ENCODE measurements at places on chromosomes 5 and 9. TPM values are rescaled to one million over a fixed set of nuclear protein-coding genes. Genes with fewer than 3 reads are reported as not detected.

DNA sequence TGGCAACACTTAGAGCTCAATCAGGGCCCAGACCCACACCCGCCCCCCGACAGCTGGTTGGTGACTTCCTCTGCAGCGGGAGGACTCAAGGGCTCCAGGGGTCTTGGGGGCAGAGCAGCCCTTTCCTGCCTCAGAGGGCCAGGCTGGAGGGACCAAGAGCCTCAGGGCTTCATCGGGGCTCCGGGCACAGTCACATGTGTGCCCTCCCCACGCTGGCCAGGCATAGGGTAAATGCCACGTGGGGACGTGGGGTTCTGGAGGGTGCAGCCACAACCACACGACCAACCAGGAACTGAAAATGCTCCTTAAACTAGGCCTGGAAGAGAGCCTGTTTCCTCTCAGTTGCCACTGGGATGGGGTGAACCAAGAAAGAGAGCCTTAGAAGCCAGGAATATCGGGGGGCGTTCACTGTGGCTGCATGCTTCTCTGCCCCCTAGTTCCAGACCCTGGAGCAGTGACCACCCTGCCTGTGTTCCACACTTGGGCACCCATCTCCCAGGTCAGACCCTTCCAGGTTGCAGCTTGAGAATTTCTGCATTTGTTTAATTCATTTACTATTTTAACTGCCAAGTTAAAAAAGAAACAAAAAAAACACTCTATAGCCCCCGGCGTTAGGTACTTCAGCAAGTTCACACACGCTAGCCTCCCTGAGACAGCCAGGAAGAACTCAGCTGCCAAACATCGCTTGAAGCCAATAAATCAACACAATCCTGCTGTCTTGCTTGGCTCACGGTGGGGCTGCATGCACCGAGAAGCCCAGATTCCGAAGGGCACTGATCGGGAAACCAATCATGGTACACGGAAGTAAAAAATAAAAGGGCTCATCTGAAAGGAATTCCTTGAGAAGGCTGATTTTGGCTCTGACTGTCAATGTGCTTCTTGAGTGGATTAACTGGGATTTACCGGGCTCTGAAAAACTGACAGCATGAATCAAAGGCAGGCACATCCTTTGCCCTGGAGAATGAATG, 56.1 kb upstream of the PHYKPL start:
- no peaks in the 10 kb centered on the region for H3K36me3 ChIP-seq
- no peaks in the 10 kb centered on the region for H3K4me1 ChIP-seq
- H3K27me3 ChIP-seq, result no peaks in the 10 kb centered on the region
- no peak overlapping the region for H3K27ac ChIP-seq
- no peak overlapping the region for H3K4me3 ChIP-seq

DNA sequence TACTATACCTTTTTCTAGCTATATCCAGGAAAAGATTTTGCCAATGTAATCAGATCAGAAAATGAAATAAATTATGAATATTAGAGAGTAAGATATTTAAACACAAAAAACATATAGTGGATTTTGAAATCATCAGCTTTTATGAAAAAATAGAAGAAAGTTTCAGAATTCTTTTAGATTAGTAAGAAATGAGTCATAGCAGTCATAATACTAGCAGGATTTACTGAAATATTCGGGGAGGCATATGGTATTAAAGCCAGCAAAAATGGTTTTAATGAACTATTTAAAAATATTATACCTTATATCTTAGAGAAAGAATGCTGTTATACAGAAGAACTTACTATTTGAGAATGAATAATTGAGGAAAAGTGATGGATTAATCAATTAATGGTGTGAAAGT, 303.6 kb upstream of the NUDT12 start:
- H3K4me1 ChIP-seq, result no peaks in the 10 kb centered on the region
- H3K27ac ChIP-seq, result no peak overlapping the region
- no peaks in the 10 kb centered on the region for H3K36me3 ChIP-seq
- DNase-seq, result no peak

DNA sequence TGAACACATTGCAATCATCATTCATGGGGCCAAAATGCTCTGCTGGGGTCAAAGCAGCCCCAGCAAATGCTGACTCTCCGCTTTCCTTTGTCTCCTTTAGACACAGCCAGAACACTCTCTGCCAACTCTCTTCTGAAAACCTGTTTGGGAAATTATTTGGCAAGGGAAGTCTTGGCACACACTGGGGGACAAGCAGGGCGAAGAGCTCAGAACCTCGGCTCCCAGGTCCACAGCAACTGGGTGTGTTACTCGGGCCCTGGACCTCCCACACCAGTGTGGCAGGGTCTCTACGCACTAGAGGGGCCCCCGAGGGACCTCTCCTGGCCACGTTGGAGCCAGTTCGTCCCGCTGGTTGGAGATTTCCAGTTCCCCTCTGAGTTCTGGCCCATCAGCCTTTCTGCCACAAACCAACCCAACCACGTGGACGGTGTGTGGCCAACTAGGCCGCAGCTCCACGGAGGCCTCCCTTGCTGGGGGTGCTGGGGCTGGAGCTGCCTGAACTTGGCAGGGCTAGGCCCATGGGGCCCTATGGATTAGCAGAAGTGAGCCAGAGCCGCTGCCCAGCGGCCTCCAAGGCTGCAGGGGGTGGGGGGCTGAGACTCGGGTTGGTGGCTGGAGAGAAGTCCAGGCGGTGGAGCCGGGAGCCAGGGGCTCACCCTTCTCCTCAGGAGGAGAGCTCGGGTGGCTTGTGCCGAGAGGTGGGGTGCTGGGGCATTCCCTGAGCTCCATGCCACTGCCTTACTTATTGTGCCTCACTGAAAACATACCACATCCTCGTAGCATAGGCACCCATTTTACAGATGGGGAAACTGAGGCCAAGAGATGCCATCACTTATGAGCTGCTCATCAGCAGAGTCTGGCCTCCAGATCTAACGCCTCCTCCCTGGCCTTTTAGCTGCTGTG, 46.8 kb upstream of the RNU6ATAC start:
- H3K27me3 ChIP-seq, result no peaks in the 10 kb centered on the region
- DNase-seq, result no peak
- H3K36me3 ChIP-seq, result no peaks in the 10 kb centered on the region
- H3K4me1 ChIP-seq, result peaks cover 71% of the 10 kb centered on the region
- no peak overlapping the region for H3K4me3 ChIP-seq
- H3K27ac ChIP-seq, result peak overlapping the region; percentile 92

DNA sequence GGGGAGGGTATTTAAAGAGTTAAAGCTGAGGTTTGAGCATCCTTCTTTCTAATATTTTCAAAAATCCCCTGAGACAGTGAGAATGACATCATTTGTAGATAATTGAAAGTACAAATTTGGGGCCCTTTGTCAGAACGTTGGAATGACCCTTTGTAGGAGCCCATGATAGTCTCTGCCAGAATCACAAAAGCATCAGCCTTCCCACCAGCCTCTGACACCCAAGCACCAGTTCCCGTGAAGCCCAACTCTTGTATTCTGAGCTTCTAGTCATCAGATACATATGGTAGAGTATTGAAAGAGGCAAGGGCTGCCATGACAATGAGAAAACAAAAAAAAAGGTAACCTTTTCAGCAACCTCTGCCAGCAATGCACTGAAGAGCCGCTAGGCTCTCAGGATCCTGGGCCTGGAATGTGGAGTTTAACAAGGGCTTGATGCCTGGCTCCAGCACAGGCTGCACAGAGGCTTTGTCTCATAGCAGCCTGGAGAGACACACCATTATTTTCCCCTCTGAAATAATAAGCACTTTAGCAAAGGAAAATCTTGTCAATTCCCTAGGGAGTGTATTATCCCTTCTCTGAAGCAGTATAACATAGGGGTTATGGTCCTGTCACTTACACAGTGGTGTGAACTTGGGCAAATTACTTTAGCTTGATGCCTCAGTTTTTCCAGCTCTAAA, 114.4 kb downstream of the ZNF608 start:
- H3K4me3 ChIP-seq, result no peak overlapping the region
- no peak overlapping the region for H3K27ac ChIP-seq
- no peaks in the 10 kb centered on the region for H3K27me3 ChIP-seq

DNA sequence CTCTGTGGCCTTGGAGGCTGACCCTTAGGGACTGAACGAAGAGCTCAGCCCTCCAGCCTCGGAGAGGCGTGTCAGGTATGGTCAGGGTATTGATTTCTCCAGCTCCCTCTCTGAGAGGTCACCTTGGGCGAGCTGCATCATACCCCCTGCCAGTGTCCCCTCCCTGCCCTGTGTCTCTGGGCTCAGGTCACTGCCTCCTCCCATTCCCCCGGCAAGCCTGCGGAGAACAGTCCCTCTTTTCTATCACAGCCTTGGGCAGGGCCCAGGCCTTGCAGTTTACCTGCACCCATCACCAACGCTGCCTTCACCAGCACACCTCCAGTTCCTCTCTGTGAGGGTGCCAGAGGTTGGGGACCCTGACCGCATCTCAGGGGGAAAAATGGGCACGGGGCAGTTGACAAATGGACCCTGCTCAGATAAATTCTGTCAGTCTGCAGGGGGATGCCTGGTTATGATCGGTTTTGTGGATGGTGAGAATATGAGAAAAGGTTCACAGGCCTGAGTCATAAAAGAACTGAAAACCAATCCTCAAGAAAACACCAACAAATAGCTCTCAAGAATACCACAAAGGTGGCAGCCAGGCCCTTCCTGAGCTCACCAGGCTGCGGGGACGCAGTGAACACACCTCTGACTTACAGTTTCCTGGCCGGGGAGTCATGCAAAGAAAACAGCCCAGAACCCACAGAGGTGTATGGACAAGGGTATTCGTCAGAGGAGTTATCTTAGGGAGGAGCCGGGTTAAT, 24.7 kb upstream of the RXRA start:
- no peaks in the 10 kb centered on the region for H3K27me3 ChIP-seq
- no peaks in the 10 kb centered on the region for H3K36me3 ChIP-seq
- DNase-seq, result no peak
- H3K27ac ChIP-seq, result no peak overlapping the region
- no peak overlapping the region for H3K4me3 ChIP-seq
- H3K4me1 ChIP-seq, result peaks cover 3% of the 10 kb centered on the region

DNA sequence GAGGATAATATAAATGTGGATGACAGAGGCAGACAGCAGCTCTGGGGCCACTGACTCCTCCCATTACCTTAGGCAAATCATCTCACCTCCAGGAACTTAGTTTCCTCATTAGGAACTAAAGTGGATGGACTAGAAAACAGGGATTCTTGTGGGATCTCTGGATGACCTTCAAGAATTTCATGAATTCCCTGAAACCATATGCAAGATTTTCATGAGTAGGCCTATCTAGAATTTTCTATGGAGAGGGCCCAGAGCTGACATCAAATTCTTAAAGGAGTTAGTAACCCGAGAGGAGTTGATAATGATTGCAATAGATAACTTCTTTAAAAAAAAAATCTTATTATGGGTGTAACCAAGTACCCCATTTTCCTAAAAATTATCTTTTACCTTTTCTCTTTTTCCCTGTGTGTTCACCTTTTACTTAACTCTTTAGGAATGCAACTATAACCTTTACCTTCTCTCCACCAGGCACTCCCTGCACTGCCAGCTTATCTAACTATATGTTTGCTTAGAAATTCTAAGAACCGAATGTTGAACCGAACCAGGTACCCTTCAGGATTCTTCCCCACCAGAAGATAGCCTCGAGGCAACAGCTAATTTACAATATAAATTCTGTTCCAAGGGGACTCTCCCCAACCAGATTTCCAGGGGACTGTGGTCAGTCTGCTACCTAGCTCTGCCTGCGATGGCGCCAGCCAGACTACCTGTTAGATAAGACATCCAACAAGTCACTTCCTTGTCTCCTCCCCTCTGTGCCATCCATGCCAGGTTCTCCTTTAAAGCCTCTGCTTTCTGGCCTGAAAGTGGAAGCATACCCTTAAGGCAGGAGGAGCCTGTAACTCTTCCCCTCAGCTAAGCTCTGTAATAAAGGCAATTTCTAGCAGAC, 86.0 kb downstream of the GCNT4 start:
- no peak for DNase-seq
- no peaks in the 10 kb centered on the region for H3K36me3 ChIP-seq
- H3K4me1 ChIP-seq, result no peaks in the 10 kb centered on the region
- no peaks in the 10 kb centered on the region for H3K27me3 ChIP-seq
- no peak overlapping the region for H3K27ac ChIP-seq

GRCh38 chr5:165805756-165806155, 2300.3 kb downstream of the MAT2B start:
- H3K27ac ChIP-seq, result no peak overlapping the region
- no peak for DNase-seq
- no peaks in the 10 kb centered on the region for H3K36me3 ChIP-seq
- no peak overlapping the region for H3K4me3 ChIP-seq

DNA sequence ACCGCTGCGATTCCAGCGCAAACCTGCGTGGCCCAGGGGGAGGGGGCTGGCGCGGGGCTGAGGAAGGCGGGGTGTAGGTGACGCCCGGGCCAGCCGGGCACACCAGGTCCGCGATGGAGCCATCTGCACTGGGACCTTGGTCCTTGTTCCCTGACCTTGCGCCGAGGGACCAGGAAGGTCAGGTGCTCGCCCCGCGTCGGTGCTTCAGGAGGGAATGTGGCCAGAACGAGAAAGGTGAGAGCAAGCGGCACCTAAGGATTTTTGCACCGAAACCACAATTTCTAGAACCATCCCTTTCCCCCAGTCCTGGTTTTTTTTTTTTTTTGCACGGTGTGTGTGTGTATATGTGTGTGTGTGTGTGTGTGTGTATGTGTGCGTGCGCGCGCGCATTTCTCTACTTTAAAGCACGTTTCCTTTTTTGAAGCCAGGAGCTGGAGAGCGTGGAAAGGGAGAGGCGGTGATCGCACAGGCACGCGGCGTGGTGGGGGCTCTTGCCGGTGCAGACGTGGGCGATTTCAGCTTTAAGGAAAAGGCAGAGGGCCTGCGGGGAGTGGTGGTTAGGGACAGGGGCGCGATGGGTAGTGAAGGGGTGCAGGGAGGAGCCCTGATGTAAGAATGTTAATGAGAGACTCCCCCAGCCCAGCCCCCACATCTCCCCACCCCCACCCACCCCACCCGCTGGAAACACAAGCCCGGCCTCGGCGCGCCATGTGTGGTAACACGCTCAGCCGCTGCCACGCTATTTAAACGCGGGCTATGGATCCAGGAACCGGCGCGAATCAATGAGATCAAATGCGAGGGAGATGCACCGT, at the start of gene NPR3:
Gene NPR3 (plus strand): TSS at position 772 of the 812 bp plus-strand sequence. CDS start 456 bp downstream, outside the sequence.
- H3K4me3 ChIP-seq, result peak within 1 kb of the TSS; percentile 41
- H3K27me3 ChIP-seq, result peaks cover 6% of the 10 kb centered on the region
- peak; percentile 44 for DNase-seq
- H3K36me3 ChIP-seq, result no peaks in the 10 kb centered on the region
- H3K27ac ChIP-seq, result peak within 1 kb of the TSS; percentile 77
- peaks cover 47% of the 10 kb centered on the region for H3K4me1 ChIP-seq

- no peaks in the 10 kb centered on the region for H3K36me3 ChIP-seq
- no peak for DNase-seq
- no peak overlapping the region for H3K27ac ChIP-seq
- no peaks in the 10 kb centered on the region for H3K27me3 ChIP-seq
- no peak overlapping the region for H3K4me3 ChIP-seq
These were observed 298.4 kb upstream of the PRDM9 start for GRCh38 chr5:23208959-23209431.

GRCh38 chr5:135309391-135310327, 89.4 kb downstream of the MACROH2A1 start:
- no peaks in the 10 kb centered on the region for H3K4me1 ChIP-seq
- H3K4me3 ChIP-seq, result no peak overlapping the region
- peak; percentile 6 for DNase-seq
- H3K27ac ChIP-seq, result no peak overlapping the region

GRCh38 chr5:45737153-45737552, 41.0 kb upstream of the HCN1 start:
- DNase-seq, result no peak
- no peaks in the 10 kb centered on the region for H3K36me3 ChIP-seq
- no peak overlapping the region for H3K27ac ChIP-seq

- H3K4me3 ChIP-seq, result no peak overlapping the region
- DNase-seq, result no peak
- H3K27ac ChIP-seq, result no peak overlapping the region
These were observed 91.4 kb upstream of the ACO1 start for GRCh38 chr9:32293091-32293490.

POLR3G gene
- total RNA-seq, result 0.75 TPM

TMEM215 gene
- not detected for total RNA-seq

CEP120 gene
- 11.0 TPM for total RNA-seq

ANKRD18B gene
- 1.9 TPM for total RNA-seq

ADAMTS6 gene
- 0.92 TPM for total RNA-seq

IL4 gene
- not detected for total RNA-seq

FCN1 gene
- 7.8 TPM for total RNA-seq
